Hepatic stellate cell (primary cell): ENCODE measurements at places on chromosomes 2 and 18.

DNA sequence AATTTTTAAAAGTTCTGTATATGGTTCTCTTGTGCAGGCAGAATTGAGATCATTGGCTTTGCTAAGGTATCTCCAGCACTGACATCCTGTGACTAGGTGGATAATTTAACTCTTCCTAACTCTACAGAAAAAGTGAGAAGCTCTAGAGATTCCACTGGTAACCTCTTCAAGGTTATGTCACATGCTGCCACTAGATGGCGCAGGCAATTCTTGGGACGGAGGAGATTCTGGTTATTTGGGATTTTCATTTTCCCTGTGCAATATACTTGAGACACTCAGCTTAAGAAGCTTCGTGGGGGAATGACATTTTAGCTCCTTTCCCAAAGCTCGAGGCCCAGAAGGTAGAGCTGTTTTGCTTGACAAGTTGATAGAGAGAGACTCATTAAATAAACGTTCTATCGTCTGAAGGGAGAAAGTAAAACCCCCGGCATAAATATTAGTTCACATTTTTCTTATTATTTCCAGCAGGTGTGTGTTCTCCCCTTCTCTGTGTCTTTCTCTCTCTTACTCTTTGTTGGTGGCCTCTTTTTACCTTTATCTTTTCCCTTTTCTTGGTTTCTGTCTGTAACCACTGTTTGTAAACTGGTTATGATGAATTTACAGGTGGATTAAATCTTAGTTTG lies 26.6 kb upstream of the LANCL1 start:
- peak; percentile 25 for DNase-seq

- DNase-seq, result no peak
Measured at GRCh38 chr2:11761259-11761658, 14.8 kb downstream of the LPIN1 start.

DNA sequence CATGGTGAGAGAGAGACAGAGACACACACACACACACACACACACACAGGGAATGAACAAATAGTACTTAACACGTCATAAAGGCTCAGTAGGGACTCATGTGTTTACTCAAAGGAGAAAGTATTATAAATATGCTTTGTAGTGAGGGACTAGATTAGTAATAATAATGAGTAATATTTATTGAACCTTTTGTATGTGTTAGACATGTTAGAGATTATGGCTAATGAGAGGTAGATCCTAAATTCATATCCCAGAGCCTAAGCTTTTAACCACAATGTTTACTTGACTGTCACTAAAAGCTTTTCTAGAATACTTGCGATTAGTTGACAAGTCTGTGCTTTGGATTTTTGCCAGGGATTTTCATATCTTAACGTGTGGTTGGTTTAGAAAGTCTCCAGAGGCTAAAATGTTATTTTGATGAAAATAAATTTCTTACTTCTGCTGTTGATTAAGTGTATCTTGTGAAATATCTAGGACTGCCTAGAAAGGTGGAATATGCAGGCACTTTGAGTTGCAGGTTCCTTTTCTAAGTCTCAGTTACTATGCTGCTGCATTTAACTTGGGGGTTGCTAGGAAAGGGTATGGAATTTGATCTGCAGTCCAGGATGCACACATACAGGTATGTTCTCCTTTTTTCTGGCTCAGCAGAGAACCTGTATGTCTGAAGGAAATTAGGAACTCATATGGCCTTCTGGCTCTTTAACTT lies 64.5 kb downstream of the UBR3 start:
- DNase-seq, result no peak

GRCh38 chr18:65073060-65073550 lies 677.7 kb upstream of the CDH7 start:
- DNase-seq, result no peak
